ENCODE measurements at places on chromosomes 6 and 20. TPM values are rescaled to one million over a fixed set of nuclear protein-coding genes. Genes with fewer than 3 reads are reported as not detected.
A peak's percentile ranks its signal among the peaks of the same experiment; 100 is the strongest.

The MCM8 gene
- total RNA-seq = 32.1 TPM

The ADGB gene
- total RNA-seq = not detected

The TSBP1 gene
- not detected for total RNA-seq

The TBCC gene
- 40.4 TPM for total RNA-seq

GRCh38 chr6:125818225-125818657 is 27.5 kb downstream of the NCOA7 start:
- no peaks in the 10 kb centered on the region for H3K27me3 ChIP-seq
- DNase-seq = no peak
- H3K4me3 ChIP-seq = no peak overlapping the region

DNA sequence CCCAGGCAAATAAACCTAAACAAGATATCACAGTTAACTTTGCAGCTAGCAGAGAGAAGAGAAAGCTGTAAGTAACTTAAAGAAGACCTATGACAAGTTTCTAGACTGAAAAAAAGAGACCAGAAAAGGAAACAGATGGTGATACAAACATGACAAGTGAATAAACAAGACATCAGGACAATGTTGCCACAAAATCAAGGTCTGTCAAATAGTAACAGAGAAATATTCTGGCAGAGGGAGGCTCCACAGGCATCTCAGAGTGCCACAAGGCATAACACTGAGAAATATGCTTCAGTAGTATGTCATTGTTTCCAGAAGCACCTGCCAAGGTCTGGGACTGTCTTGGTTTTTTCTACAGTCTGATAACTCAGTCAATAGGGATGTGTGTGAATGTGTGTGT is 332.2 kb downstream of the KHDRBS2 start:
- H3K4me3 ChIP-seq = no peak overlapping the region
- H3K36me3 ChIP-seq = no peaks in the 10 kb centered on the region
- no peak overlapping the region for H3K27ac ChIP-seq
- H3K4me1 ChIP-seq = no peaks in the 10 kb centered on the region

DNA sequence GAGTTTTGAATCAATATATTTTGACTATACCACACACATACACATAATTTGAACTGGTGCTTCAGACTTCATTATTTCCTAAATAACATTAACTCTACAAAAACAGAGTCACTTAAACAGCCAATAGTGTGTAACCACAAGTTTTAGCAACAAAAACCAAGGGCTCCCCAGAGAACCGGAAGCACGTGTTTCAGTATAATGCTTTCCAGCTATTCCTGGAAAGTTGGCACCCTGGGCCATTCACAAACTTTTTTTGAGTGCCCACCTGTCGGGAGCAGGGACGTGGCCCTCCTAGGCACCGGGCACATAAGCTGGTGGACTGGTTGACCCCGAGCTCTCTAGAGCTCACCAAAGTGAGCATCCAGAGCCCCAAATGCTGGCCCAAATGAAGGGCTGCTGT is 1.9 kb upstream of the SLC35D3 start:
- H3K27me3 ChIP-seq = peaks cover 73% of the 10 kb centered on the region
- DNase-seq = peak; percentile 4
- H3K36me3 ChIP-seq = no peaks in the 10 kb centered on the region
- no peak overlapping the region for H3K27ac ChIP-seq
- no peaks in the 10 kb centered on the region for H3K4me1 ChIP-seq

- no peak overlapping the region for H3K4me3 ChIP-seq
- no peak overlapping the region for H3K27ac ChIP-seq
- DNase-seq = no peak
- H3K36me3 ChIP-seq = no peaks in the 10 kb centered on the region
Measured at GRCh38 chr20:24118034-24118433, 129.5 kb upstream of the GGTLC1 start.

DNA sequence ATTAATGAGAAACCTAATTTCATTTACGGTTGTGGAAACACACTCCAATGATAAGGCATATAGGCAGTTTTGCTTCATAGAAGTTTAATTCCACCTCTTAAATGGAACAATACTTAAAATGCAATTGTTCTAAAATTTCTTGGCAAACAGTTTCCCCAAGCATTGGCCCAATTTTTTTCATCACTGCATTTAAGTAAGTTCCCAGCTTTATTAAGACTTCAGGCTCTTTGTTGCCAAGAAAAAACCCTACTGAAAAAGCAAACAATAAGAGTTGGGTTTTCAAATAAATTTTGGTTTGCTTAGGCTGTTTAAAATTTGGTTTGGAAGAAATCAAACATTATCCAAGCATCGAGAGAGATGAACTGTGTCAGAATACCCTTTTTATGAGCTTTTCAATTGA is 690.9 kb upstream of the NRSN1 start:
- DNase-seq = no peak
- no peaks in the 10 kb centered on the region for H3K36me3 ChIP-seq
- H3K4me3 ChIP-seq = no peak overlapping the region
- no peak overlapping the region for H3K27ac ChIP-seq
- no peaks in the 10 kb centered on the region for H3K27me3 ChIP-seq
- no peaks in the 10 kb centered on the region for H3K4me1 ChIP-seq

DNA sequence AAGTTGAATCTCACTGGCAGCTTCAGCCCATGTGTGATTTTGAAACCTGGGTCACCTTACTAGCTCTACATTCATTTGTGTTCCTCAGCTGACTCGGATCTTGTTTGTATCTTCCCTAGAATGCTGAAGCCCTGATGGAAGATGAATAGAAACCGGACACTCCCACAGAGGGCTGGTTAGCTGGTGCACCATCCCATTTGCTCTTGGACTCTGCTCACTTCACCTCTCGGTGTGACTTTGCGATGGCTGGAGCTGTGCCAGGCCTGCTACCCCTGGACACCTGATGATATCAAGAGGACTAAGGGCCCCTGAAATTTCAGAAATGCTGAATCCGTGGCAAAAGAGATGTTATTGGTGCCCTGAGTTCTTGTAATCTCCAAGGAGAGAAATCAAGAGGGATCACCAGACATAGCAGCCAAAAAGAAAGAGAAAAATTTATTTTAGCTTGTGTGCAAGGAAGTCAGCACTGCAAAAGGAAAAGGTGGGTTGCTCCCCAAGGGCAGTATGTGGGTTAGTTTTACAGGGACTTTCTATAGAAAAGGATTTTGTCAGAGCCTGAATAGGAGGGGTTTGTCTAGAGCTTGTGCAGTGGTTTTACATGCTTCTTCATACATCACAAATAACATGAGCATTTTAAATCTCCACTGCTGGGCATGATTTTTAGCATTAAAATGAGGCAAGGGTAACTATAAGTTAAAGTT is 426.3 kb upstream of the NOX3 start:
- no peaks in the 10 kb centered on the region for H3K27me3 ChIP-seq
- H3K36me3 ChIP-seq = no peaks in the 10 kb centered on the region
- no peaks in the 10 kb centered on the region for H3K4me1 ChIP-seq
- no peak overlapping the region for H3K27ac ChIP-seq
- no peak for DNase-seq
- no peak overlapping the region for H3K4me3 ChIP-seq

- no peaks in the 10 kb centered on the region for H3K36me3 ChIP-seq
- no peaks in the 10 kb centered on the region for H3K27me3 ChIP-seq
- H3K27ac ChIP-seq = no peak overlapping the region
- peak; percentile 25 for DNase-seq
- H3K4me3 ChIP-seq = no peak overlapping the region
Measured at GRCh38 chr6:55886185-55886836, 10.9 kb upstream of the BMP5 start.

All from neural progenitor cell (in vitro differentiated cells).